ENCODE measurements at places on chromosomes 7 and 10.
A peak's percentile ranks its signal among the peaks of the same experiment; 100 is the strongest.

- no peak for DNase-seq
Observed at GRCh38 chr10:113519681-113520115, 33.2 kb upstream of the HABP2 start.

DNA sequence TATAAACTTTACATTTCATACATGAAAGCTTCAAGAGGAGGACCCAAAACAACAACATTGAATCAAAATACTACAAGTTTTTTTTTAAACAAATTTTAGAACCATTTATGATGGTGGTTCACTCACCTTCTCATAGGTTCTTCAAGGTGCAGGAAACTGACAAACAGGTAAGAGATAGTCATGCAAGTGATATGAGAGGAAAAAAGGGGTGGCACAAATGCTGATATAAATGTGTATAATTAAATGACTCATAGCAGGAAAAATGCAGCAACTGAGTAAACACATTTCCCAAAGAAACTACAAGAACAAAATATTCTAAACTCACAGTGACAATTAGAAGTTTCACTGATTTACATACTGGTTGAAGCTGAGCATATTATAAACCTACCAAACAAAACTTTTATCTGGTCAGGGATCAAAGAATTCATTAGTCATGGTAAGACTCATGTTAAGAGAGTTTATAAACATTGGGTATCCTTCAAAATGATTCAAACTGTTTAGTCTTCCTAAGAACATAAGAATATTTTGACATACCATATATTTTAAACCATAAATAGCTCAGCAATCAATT, 14.1 kb downstream of the ZWINT start:
- DNase-seq = peak; percentile 18

- peak; percentile 72 for DNase-seq
Observed at GRCh38 chr7:27031289-27032172, 64.3 kb downstream of the HOXA1 start.

GRCh38 chr7:30349816-30350215, 65.4 kb downstream of the ZNRF2 start:
- no peak for DNase-seq

GRCh38 chr10:7185367-7185690, 225.5 kb downstream of the SFMBT2 start:
- DNase-seq = no peak

GRCh38 chr7:13852281-13852968, 137.0 kb downstream of the ETV1 start:
- DNase-seq = peak; percentile 18

GRCh38 chr7:21426286-21427181, 1.3 kb upstream of the SP4 start:
- DNase-seq = no peak

GRCh38 chr10:102602272-102603045, 41.8 kb upstream of the TRIM8 start:
- DNase-seq = no peak

DNA sequence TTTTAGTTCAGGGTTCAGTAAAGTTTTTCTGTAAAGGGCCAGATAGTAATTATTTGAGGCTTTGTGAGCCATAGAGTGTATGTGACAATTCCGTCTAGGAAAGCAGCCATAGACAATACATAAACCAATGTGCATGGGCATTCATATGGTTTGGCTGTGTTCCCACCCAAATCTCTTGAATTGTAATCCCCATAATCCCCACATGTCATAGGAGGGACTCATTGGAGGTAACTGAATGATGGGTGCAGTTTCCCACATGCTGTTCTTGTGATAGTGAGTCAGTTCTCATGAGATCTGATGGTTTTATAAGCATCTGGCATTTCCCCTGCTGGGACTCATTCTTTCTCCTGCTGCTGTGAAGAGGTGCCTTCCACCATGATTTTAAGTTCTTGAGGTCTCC, 29.9 kb downstream of the SEC61G start:
- DNase-seq = no peak

DNA sequence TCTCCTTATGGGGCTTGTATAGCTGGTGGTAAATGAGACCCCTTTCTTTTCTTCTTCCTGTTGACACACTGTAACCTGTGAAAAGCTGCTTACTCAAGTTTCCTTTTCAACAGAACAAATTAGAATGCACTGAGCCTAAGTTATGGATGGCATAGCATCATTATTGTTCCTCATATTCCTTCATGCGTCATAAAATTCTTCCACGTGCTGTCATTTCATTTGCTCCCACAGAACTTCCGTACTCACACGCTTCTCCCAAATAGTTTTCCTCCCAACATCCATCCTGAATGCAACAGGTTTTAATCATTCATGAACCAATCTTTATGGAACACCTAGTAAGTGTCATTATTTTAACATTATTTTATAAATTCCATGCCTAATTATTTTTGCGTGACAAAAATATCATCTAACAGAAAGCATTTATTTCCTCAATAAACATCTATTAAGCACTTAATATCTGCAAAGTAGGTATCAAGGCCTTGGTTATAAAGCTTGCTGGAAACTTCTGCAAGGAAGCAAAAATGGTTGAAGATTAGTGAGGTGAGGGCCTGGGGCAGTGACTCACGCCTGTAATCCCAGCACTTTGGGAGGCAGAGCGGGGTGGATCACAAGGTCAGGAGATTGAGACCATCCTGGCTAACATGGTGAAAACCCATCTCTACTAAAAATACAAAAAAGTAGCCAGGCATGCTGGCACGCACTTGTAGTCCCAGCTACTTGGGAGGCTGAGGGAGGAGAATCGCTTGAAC, 18.9 kb upstream of the SEPTIN7 start:
- DNase-seq = no peak

DNA sequence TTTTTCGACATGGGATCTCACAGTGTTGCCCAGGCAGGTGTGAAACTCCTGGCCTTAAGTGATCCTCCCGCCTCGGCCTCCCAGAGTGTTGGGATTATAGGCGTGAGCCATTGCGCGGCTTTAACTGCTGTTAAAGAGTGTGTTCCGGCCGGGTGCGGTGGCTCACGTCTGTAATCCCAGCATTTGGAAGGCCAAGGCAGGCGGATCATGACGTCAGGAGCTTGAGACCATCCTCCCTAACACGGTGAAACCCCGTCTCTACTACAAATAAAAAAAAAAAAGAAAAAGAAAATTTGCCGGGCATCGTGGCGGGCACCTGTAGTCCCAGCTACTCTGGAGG, 1.1 kb downstream of the RABGEF1 start:
- peak; percentile 33 for DNase-seq

DNA sequence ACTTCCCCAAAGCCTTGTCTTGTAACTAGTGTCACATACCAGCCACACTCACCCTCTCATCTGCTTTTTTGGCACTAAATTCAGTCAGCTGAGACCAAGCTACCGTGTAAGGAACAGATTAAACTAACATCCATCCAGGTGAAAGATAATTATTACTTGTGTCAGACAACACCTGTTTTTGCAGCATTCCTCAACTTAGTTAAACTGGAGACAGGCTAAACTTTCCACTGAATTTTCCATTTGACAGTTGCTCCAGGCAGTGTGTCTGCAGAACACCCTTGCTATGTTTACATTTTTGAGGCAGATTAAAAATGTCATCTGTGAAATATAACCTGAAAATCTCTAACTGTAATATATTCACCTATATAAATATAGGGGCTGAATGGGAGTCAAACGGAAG, 73.6 kb downstream of the CYP26A1 start:
- DNase-seq = peak; percentile 16

- DNase-seq = no peak
Observed at GRCh38 chr10:129449893-129450292, 17.1 kb upstream of the MGMT start.

- no peak for DNase-seq
Observed at GRCh38 chr7:100812729-100813128, 14.6 kb downstream of the EPHB4 start.

- DNase-seq = no peak
Observed at GRCh38 chr7:28957751-28958234, 337 bp downstream of the TRIL start.

- DNase-seq = no peak
Observed at GRCh38 chr10:72392571-72392970, 37.9 kb upstream of the DNAJB12 start.

GRCh38 chr10:119735451-119735850, 9.6 kb downstream of the INPP5F start:
- no peak for DNase-seq

DNA sequence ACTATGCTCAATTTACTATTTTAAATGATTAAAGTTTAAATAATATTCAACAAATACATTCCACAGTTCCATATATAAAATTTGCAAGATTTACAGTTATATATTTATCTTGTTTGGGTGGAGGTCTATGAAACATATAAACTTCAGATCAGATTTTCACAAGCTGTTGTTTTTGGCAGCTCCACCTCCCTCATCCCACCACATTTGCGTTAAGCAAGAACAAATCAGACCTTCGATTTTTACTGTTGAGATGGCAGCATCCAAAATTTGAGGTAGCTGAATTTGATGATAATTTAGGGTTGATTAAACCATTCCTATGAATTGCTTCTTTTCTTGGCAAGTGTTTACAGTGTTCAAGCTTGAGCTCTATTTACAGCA, 986.4 kb downstream of the REEP3 start:
- no peak for DNase-seq

GRCh38 chr7:29372351-29373090, 177.9 kb downstream of the CHN2 start:
- peak; percentile 56 for DNase-seq

DNA sequence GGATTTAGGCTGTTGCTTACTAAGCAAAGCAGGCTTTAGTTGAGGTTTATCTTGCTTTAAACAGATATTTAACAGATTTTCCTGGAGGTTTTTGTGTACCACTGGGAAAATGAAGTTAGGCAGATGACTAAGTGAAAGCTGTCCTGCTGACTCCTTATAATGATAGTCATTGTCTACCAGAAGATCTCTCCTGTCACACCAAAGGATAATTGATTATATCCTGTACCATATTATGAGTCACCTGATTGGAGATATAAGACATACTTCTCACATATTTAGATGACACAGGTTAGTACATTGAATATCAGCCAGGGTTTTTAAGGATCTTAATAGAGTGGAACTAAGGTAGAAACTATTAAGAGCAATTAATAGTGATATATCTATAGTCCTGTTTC, 68.4 kb downstream of the PTEN start:
- DNase-seq = peak; percentile 31

- DNase-seq = no peak
Observed at GRCh38 chr10:114706458-114707055, 48.5 kb upstream of the ABLIM1 start.

GRCh38 chr7:55538538-55538937, 33.8 kb downstream of the VOPP1 start:
- peak; percentile 97 for DNase-seq

DNA sequence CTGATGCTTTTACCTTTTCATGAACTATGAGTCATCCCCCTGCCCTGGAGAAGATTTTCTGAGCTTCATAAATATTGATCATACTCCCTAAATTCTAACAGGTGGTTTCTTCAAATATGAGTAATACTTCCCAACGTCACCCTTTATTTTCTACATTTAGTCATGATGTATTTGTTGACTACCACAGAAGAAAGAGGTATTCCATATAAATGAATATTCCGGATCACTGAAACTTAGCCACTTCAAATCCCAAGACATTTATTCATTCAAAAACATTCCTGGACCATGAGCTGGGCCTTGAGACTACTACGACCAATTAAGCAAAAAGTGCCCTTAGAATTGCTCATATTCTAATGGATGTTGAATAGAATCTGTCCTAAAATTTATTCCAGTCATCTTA, 395.8 kb upstream of the NPVF start:
- no peak for DNase-seq

GRCh38 chr7:119320316-119320715, 952.7 kb upstream of the KCND2 start:
- DNase-seq = no peak

- no peak for DNase-seq
Observed at GRCh38 chr10:51699145-51699474, 285 bp downstream of the CSTF2T start.

DNA sequence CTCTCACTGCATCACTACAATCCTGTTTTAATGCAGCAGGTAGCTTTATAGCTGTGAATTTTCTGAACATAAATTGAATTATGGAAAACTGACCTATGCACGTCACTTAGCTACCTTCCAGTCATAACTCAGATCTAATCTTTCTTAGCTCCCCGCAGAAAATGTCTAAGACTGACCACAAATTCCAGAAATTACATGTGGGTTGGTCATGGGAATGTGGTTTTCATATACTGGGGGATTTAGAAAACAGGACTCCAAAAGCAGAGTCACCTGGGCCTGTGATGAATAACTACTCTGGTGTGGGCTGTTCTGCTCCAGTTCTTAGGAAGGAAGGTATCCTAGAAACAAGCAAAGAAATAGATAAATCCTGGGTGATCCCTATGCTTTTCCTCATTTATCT, 178.4 kb upstream of the LRRTM3 start:
- peak; percentile 99 for DNase-seq

- DNase-seq = no peak
Observed at GRCh38 chr10:75403144-75403938, 1.8 kb upstream of the ZNF503 start.

DNA sequence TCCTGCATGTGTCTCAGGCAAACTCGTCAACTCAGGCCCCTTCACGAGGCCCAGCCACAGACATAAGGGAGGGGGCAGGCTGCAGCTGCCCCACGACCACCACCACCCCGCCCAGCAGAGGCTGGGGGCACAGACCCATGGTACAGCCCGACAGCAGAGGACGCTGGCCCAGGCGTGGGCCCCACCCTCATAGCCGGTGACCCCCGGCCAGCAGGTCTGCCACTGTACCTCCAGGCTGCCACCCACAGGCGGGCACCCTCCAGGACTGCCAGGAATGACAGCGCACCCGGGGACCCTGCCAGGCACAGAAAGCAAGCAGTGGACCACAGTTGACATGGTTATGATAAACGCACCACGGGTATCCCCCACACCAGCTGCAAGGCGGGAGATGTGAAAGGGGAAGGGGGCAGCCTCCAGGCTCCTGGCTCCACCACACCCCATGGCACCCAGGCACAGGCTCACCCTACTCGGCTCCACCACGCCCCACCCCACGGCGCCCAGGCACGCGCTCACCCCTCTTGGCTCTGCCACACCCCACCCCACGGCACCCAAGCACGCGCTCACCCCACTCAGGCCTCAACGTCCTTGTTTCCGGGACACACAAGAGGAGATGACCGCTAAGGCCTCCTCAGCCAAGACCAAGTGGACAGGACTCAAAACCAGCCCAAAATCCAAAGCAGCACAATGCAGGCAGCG, 135.9 kb downstream of the MAD1L1 start:
- DNase-seq = no peak
